ENCODE measurements at places on chromosomes 3 and 15.
A peak's percentile ranks its signal among the peaks of the same experiment; 100 is the strongest.

DNA sequence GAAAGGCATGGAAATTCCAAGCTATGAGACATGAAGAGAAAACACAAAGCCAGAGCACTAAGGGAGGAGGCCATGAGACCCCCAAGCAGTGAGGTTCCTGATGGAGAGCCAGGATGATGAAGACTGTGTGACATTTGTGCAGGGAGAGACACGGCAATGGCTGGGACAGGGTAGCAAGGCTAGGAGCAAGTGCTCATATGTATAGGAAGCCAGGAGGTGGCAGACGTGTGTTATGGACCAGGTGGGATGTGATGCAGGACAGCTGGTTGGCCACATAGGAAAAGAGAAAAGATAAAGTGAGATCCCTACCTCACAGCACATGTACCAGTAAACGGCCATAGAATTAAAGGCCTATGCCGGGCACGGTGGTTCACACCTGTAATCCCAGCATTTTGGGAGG is 112.7 kb downstream of the APBA2 start:
- DNase-seq: no peak

DNA sequence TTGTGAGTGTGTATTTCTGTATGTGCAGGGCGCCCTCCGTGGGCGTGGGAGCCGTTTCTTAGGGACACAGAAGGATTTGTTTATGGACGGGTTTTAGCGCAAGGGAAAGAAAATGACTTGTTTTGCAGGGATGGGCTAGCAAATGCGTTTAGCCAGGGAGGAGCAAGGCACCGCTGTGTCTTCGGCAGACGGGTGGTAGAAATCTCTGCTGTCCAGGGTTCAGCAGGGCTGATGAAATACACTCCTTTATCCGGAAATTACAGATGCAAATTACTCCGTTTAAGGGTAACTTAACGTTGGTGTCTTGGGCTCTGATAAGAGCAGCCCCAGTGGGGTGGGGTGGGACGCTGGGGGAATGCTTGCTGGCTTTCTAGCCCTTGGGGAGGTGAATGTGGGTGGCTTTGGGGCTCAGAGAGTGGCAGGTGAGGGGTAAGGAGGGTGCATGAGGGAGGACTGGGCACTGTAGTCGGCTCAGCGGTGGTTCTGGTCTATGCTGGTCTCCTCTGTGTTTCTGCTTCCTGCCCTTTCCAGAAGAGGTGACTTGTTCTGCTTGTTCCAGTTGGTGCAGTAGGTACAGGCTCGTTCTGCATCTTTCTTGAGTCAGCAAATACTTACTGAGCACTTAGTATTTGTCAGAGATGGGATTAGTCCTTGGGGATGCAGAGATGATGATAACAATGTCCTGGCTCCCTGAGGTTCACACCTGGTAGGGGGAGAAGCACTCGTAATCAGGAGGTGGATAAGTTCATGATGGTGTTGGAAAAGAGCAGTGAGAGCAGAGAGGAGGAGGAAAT is 954 bp downstream of the SV2B start:
- no peak for DNase-seq

GRCh38 chr15:82139823-82140268 is 94.0 kb upstream of the MEX3B start:
- DNase-seq: no peak

GRCh38 chr3:27696906-27697305 is 25.2 kb downstream of the EOMES start:
- no peak for DNase-seq

- no peak for DNase-seq
These were observed 17.3 kb downstream of the BOC start for GRCh38 chr3:113228498-113229286.

GRCh38 chr3:125267460-125267859 is 54.9 kb upstream of the SLC12A8 start:
- no peak for DNase-seq

- DNase-seq: no peak
These were observed 101.7 kb downstream of the IGSF11 start for GRCh38 chr3:118932822-118933558.

DNA sequence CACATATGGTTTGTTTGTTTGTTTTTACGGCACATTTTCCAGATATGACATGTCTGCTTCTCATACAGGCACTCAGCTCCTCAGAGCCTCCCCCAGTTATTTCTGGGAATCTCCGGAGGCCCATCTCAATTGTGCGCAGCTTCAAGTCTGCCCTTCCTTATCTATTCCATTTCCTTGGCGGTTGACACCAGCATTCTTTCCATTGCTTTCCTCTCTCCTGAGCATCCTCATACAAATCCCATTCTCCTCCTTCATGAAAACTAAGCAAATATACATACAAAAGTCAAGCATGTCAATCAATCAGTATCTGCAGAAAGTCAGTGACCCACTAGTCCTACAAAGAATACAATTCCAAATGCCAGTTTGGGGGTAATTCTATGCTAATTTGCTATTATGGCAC is 166.7 kb downstream of the SQOR start:
- no peak for DNase-seq

DNA sequence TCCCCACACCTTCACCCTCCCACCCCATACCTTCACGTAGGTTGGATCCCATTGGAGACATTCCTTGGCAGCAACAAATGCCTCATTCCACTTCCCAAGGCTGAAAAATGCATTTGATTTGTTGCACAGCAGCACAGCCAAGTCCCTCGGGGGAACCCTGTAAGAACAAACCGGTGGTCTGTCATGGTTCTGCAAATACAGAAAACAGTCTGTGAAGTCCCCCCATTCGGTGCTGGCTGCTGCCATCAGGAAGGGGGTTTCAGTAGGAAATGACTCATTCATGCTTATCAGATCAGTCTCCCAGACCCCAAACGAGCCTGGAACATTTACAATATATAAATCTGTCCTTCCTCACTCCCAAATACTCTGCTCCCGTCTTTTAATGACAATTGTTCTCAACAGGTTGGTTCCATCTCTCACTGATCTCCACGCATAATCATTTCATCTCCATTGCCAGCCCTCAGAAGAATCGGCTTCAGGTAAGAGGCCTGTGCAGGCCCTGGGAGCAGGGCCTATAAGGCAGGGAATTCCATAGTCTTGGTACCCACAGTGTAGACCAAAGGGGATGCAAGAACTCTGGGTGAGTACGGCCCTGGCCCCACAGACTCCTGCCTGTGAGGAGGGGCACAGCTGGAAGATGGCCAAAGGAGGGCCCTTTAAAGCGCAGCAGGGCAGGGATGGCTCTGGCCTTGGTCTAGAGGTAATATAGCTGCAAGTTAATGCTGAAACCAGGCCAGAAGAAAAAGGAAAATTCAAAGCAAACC is 41.6 kb downstream of the TRANK1 start:
- no peak for DNase-seq

GRCh38 chr3:5275529-5275928 is 88.0 kb downstream of the EDEM1 start:
- DNase-seq: peak; percentile 18

- DNase-seq: peak; percentile 40
These were observed 656 bp downstream of the SLMAP start for GRCh38 chr3:57756528-57757401.

- DNase-seq: no peak
These were observed 1.1 kb downstream of the CASR start for GRCh38 chr3:122184591-122184929.

GRCh38 chr3:102619361-102619760 is 184.5 kb downstream of the ZPLD1 start:
- no peak for DNase-seq

DNA sequence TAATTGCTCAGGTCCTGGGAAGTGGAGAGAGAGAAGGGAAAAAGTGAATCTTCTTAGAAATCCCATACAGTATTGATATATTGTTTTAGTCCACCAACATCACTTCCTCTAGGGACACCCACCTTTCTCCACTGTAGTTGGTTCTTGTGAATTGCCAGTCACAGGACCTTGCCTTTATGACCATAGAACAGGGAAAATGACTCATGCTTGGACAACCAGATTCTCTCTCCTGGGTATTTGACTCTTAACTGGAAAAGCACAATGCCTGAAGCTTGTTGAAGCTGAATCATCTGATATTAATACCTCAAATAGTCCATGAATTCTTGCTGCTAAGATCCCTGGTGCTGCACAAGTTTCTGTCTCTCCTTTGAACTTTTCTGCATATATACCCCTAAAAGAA is 32.5 kb upstream of the DCLK3 start:
- DNase-seq: no peak

DNA sequence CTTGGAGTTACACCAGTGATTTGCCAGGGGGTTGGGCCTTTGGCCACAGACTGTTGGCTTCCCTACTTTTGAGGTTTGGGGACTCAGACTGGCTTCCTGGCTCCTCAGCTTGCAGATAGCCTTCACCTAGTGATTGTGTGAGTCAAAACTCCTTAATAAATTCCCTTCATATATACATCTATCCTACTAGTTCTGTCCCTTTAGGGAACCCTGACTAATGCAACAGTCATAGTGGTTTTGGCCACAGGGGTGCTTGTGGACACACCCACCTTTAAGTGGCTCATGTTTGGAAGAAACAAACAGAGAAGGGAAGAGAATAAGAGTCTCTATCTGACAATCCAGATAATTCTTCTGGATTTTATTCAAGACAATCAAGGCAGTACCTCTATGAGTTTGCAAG is 457.7 kb downstream of the EPHA3 start:
- DNase-seq: no peak

- DNase-seq: no peak
These were observed 103.0 kb upstream of the ARHGEF26 start for GRCh38 chr3:154018100-154018696.

GRCh38 chr15:89303986-89304385 is 30.6 kb downstream of the POLG start:
- DNase-seq: no peak

DNA sequence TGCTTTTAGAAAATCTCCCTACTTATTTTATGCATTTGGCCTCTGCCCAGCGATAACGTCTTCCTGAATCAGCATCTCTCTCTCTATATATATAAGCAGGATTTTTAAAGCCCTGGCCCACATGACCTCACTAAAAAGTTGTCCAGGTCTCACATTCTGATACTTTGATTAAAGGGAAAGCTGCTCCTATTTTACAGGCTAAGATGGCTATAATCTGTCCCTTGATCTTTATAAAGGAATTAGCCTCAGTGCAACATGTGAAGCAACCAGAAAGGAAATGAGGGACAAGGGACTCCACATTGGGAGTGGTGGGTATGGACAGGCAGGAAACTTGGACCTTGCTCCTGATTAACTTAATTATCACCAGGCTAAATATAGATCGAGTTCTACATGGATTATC is 25.6 kb upstream of the MUC13 start:
- no peak for DNase-seq

- no peak for DNase-seq
These were observed 8.7 kb upstream of the ST6GAL1 start for GRCh38 chr3:186921578-186921977.

DNA sequence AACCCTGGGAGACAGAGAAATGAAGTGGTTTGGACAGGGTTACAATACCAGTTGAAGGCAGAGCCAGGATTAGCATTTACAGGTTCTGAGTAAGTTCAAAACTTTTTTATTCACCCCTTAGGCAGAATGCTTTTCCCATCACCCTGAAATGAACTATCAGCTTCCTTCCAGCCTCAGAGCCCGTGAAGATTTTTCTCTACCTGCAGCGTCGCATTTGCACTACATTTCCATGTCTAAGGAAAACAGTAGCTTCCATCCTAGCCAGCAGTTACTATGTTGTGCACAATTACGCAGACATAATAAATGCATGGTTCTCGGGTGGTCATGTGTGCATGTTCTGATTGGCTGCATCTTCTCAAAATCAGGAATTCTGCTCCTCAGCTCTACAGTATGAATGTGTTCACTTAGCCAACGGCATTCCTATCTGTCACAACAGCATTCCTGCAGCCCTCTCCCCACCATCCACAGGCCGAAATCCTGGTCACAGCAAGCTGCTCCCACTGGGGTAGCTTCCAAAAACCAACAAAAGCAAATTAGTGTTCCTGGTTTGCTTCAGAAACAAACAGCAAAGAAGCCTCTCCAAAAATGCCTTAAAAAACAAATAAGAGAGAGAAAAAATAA is 510.8 kb upstream of the SEMA6D start:
- DNase-seq: no peak

DNA sequence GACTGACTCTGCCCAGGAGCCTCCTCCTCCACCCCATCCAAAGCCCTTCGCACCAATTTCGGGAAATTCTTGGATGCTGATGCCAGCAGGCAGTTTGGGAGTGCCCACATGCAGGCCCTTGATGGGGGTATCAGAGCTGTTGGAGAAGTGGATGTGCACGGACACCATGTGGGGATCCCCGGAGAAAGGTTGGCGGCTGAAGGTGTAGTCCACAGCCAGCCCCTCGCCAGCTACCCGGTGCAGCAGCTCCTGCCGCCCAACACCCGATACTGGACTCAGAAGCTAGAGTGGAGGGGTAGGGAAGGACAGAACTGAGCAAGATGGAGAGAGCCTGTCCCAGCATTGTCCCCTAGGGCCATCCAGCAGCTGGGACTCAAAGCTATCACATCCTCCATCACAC is 15.5 kb upstream of the CPEB1 start:
- DNase-seq: no peak

- DNase-seq: no peak
These were observed 23.0 kb downstream of the NMNAT3 start for GRCh38 chr3:139654637-139655365.

GRCh38 chr15:64096668-64097384 is 1.0 kb downstream of the SNX1 start:
- DNase-seq: no peak

GRCh38 chr15:99981839-99982658 is 248.8 kb upstream of the LYSMD4 start:
- DNase-seq: no peak

DNA sequence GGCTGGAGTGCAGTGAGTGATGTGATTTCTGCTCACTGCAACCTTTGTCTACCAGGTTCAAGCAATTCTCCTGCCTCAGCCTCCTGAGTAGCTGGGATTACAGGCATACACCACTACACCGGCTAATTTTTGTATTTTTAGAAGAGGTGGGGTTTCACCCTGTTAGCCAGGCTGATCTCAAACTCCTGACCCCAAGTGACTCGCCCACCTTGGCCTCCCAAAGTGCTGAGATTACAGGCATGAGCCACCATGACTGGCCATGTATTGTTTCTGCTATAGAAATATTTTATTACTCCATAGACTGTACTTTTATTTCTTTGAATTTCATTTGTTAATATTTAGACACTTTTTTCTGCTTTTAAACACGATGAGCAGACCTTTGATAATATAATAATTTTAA is 60.4 kb downstream of the GTF2E1 start:
- DNase-seq: no peak

GRCh38 chr15:39720621-39721611 is 61.7 kb downstream of the FSIP1 start:
- peak; percentile 71 for DNase-seq

DNA sequence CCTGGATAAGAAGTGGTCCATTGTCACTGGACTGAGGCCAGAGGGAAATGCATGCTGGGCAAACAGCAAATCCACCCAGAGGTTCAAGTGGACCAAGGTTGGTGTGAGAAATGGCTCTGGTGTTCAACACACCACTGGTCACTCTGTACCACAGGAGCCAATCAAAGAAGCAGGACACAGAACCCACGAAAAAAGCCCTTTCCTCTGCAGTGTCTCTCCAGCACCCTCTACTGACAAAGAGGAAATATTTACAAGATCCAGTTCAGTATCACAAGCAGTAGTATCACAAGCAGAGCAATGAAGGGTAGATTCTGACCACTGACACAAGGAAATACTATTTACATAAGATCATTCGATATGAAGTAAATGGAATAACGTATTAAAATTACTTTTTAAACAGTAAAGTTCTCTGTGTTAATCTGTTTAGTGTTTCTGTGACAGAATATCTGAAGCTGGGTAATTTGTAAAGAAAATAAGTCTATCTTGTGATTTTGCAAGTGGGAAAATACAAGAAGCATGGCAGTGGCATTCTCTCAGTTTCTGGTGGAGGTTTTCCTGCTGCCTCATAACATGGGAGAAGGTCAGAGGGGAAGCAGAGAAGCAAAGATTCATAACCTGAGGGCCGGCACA is 390.7 kb downstream of the EFHB start:
- DNase-seq: no peak

GRCh38 chr15:35555244-35555643 is 9.3 kb upstream of the DPH6 start:
- DNase-seq: no peak

Measured in GM04504 (cell line).